Effector memory CD8-positive, alpha-beta T cell (primary cell): ENCODE measurements at places on chromosomes 1 and 21.

GRCh38 chr1:215530401-215530984, 36.6 kb upstream of the KCTD3 start:
- no peak overlapping the region for H3K4me3 ChIP-seq
- DNase-seq: no peak
- no peak overlapping the region for H3K27ac ChIP-seq
- H3K27me3 ChIP-seq: no peaks in the 10 kb centered on the region
- H3K36me3 ChIP-seq: no peaks in the 10 kb centered on the region
- H3K4me1 ChIP-seq: no peaks in the 10 kb centered on the region

- H3K27me3 ChIP-seq: no peaks in the 10 kb centered on the region
- no peaks in the 10 kb centered on the region for H3K36me3 ChIP-seq
- no peaks in the 10 kb centered on the region for H3K4me1 ChIP-seq
- DNase-seq: no peak
- H3K4me3 ChIP-seq: no peak overlapping the region
These were observed 10.7 kb downstream of the AUNIP start for GRCh38 chr1:25848531-25848930.

DNA sequence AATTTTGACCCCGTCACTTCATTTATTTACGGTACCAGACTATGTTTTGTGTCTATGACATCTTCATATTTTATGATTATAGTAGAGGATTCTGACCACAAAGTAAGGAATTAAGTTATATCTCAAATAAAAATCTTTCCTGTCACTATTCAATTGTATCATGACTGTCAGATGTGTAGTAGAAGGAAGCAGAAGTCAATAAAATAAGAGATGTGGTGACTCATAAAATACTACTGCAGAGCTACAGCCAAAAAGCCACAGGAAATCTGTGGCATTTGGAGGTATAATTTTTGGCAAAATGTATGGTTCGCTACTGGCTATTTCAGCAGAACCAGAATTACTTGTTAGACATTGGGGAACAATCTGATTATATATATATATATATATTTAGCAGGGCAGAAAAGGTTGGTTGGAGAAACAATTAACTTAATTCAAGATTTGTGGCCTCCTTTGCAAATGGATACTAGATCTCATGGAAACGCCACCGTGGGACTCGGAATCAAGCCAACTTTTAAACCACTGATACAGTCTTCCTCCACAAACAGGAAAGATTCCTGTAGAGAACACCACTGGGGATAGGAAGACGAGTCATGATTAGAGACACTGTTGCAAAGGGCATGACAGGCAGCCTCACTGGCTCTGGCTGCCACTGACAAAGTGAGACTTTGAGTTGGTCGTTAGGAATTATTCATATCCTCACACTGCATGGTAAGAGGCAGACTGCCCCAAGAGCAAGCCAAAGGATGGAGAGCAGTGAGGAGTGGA, 5.1 kb downstream of the FCRL2 start:
- H3K4me3 ChIP-seq: no peak overlapping the region
- DNase-seq: no peak
- peak overlapping the region; percentile 46 for H3K27ac ChIP-seq
- no peaks in the 10 kb centered on the region for H3K36me3 ChIP-seq
- H3K27me3 ChIP-seq: no peaks in the 10 kb centered on the region

DNA sequence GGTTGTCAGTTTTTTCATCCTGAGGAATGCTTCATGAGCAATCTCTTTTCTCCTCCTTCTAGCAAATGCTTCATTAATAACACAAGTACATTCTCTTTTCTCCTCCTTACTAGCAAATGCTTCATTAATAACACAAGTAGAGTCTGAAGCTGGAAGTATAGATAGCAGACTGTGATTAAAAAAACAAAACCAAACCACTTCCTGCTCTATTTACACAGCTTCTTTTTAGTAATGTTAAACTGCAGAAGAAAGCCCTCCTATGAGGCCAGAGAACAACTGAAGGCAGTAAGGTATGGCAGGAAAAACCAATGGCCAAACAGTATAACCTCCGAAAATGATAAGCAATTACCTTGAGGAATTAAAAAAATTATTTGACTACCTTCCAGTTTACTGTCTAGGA, 90.1 kb downstream of the ZSWIM5 start:
- no peaks in the 10 kb centered on the region for H3K27me3 ChIP-seq
- peak overlapping the region; percentile 65 for H3K4me3 ChIP-seq
- peaks cover 26% of the 10 kb centered on the region for H3K4me1 ChIP-seq
- no peaks in the 10 kb centered on the region for H3K36me3 ChIP-seq
- DNase-seq: no peak
- H3K27ac ChIP-seq: peak overlapping the region; percentile 73

GRCh38 chr1:22572818-22573217, 9.5 kb downstream of the EPHA8 start:
- H3K4me1 ChIP-seq: no peaks in the 10 kb centered on the region
- no peak for DNase-seq
- H3K27me3 ChIP-seq: peaks cover 49% of the 10 kb centered on the region

DNA sequence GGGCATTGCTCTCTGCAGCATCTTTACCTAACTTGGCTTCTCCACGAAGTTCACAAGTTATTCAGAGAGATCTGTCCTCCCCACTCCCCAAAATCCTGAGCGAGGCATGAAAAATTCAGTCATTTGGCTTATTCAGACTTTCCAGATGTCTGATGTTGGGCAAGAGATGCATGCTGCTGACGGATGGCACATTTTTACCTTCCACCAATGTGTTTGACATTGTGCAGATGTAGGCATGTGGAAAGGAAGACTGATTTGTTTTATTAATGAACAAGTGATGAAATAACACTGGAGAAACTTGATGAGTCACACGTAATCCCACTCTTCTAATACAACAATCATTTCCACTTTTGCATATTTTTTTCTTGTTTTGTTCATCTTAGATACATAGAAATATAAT, 86.7 kb downstream of the C1orf94 start:
- DNase-seq: no peak
- no peaks in the 10 kb centered on the region for H3K36me3 ChIP-seq
- H3K4me3 ChIP-seq: no peak overlapping the region
- H3K27ac ChIP-seq: no peak overlapping the region
- H3K4me1 ChIP-seq: no peaks in the 10 kb centered on the region
